CD4-positive, alpha-beta memory T cell (primary cell): ENCODE measurements at places on chromosomes 11 and 22. TPM values are rescaled to one million over a fixed set of nuclear protein-coding genes. Genes with fewer than 3 reads are reported as not detected.

DNA sequence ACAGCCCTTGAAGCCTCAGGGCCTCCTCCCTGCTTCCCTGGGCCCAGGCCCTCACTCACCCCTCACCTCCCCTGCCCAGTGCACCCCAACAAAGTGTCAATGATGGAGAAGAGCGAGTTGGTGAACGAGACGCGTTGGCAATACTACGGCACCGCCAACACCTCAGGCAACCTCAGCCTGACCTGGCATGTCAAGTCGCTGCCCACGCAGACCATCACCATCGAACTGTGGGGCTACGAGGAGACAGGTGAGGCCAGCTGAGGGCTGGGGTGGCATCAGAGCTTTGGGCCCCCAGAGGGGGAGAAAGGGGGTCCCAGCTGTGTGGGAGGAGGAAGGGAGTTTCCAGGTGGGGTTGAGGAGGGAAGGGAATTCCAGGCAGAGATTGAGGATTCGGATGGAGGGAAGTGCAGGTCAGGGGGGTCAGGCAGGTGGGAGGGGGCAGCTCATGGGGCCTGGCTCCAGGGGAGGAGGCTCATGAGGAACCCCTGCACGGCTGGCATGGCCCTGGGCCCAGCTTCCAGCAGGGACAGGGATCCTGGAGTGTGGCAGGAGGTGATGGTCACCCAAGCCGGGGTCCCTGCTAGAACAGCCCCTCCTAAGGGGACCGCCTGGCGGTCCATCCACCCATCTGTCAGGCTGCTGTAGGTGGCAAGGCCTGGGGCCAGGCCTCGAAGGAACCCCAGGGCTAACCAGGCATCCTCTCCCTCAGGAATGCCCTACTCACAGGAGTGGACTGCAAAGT is 2.9 kb downstream of the SUSD2 start:
- no peak for DNase-seq

- DNase-seq, result no peak
These were observed 4.6 kb upstream of the VSIG10L2 start for GRCh38 chr11:125941267-125941618.

Gene TMEM191C
- total RNA-seq, result 3.5 TPM

DNA sequence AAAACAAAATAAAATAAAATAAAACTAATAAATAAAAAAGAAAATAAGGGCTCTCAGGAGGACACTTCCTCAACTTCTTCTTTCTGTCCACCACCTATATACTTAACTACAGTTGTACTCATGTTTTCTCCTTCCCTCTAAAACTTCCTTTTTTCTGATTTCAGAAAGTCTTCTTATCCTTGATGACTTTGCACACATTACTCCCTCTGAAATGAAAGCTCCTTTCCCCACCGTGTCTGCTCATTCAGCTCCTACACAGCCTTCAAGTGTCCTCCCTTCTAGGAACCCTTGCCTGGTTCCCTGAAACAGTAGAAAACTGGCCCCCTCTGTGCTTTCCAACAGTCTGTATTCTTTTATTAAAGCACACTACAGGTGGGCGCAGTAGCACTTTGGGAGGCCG is 18.3 kb upstream of the DDX17 start:
- no peak for DNase-seq

Gene ELFN2
- 0.55 TPM for total RNA-seq

- no peak for DNase-seq
These were observed 366.7 kb downstream of the SOX6 start for GRCh38 chr11:15989685-15990084.

GRCh38 chr11:123301013-123301591 is 106.1 kb upstream of the CLMP start:
- no peak for DNase-seq

DNA sequence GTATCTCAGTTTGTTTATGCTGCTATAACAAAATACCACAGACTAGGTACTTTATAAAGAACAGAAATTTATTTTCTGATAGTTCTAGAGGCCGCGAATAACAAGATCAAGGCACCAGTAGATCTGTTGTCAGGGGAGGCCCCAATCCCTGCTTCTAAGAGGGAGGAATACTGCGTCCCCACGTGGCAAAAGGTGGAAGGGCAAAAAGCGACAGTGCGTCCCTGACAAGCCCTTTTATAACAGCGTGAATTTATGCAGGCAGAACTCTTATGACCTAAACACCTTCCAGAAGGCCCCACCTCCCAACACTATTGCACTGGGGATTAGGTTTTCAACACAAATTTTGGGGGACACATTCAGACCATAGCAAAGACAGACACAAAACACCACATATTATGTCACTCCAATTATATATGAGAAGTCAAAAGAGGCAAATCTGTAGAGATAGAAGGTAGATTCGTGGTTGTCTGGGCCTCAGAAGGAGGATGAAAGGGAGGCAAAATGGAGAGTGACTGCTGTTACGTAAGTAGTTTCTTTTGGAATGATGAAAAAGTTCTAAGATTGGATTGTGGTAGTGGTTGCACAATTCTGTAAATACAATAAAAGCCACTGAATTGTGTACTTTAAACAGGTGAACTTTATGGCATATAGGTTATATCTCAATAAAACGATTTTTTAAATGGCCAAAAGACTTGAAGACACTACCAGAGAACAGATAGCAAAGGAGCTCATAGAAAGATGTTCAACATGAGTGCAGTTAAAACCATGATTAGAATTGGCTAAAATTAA is 30.1 kb upstream of the TNRC6B start:
- no peak for DNase-seq

DNA sequence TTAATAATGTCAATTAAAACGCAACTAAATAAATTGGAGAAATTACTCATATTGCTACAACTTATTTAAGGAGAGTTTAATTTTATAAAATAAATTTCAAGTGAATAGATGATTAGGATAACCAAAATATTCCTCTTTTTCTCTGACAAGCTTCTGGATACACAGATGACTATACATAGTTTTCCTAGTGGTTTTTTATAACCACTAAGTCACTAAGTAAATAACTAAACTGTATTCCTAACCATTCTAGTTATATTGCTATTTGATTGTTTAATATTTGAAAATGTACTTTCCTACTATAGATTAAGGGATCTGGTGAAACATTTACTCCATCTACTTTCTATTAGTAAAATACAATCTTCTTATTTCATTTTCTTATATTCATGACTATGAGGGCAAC is 4.7 kb upstream of the ANGPTL5 start:
- no peak for DNase-seq

Gene OTOG
- not detected for total RNA-seq

GRCh38 chr11:110289472-110289871 is 6.9 kb downstream of the RDX start:
- no peak for DNase-seq

DNA sequence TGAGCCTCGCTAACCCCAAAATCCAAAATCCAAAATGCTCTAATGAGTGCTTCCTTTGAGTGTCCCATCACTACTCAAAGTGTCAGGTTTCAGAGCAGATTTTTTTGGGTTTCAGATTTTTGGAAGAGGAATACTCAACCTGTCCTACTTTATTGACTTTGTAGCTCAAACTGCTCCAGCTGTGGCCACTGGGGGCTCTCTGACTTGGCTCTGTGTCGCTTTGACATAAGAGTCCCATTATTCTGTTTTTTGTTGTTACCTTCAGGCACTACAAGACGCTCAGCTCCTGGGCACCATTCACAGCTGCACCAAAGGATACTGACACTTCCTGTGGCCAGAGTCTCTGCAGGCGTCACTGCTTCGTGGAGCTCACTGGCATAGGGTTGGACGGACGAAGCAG is 41.1 kb downstream of the PHF21B start:
- DNase-seq, result no peak

Gene AKIP1
- 14.5 TPM for total RNA-seq

- DNase-seq, result no peak
These were observed 19.3 kb downstream of the MOB2 start for GRCh38 chr11:1467270-1467669.

Gene TSPAN18
- total RNA-seq, result 17.1 TPM

Gene MS4A6E
- total RNA-seq, result not detected

DNA sequence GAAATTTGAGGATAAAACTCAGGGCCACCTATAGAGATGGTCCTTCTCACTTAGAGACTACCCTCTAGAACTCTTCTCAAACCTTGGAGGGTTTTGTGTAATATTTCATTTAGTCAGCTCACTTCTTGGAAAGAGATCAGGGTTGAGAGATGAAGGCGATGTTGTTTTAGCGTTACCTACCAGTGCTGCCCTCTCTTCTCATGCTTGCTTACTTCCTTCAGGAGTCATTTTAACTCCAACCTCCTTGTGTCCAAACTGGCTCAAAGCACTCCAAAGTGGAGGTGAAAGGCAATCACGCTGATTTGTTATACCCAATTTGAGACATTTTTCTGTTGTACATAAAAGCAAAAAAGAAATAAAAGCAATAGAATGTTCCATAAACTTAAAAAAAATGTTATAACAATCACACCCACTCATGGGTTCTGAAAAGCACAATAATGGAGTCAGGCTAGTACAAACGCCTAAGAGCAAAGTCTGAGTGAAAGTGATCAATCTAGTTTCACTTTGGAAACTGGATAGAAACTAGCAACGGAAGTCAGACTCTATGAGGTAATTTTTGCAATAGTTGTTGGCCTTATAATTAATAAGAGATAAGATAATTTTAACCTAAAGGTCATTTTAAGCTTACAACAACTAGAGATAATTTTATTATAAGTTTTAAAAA is 117.1 kb downstream of the MRTFA start:
- peak; percentile 61 for DNase-seq

- DNase-seq, result peak; percentile 24
These were observed 11.5 kb downstream of the TSPAN32 start for GRCh38 chr11:2313051-2313951.

Gene ELMOD1
- not detected for total RNA-seq
